ENCODE measurements at places on chromosomes 6 and 20.

GRCh38 chr6:157613011-157613522 lies 210.0 kb upstream of the SNX9 start:
- no peak for DNase-seq

GRCh38 chr6:136962661-136963060 lies 40.6 kb downstream of the SLC35D3 start:
- DNase-seq, result no peak

DNA sequence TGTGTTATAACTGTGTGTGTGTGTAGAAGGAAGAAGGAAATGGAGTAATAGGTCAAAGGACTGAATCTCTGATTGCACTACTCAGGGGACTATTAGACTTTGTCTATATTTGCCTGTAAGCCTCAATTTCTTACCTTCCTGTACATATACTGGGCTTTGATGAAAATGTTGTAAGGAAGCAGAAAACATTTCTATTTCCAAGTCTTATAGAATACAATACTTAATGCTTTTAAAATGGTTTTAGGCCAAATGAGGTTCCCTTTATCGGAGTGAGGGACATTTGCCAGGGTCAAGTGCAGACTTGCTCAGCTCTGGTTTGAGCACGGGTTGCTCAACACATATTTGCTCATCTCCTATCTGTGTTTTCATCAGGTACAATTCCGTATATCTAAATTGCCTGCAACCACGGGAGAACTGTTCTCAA lies 28.3 kb downstream of the MEP1A start:
- no peak for DNase-seq

- DNase-seq, result no peak
These were observed 108.1 kb downstream of the PHF3 start for GRCh38 chr6:63743691-63744090.

GRCh38 chr20:52035498-52035897 lies 156.1 kb downstream of the ZFP64 start:
- DNase-seq, result no peak
